ENCODE measurements at places on chromosomes 13 and 19.
A peak's percentile ranks its signal among the peaks of the same experiment; 100 is the strongest.

- DNase-seq: no peak
Measured at GRCh38 chr13:67515895-67516294, 285.8 kb upstream of the PCDH9 start.

GRCh38 chr13:109868578-109869311, 82.4 kb upstream of the IRS2 start:
- no peak for DNase-seq

DNA sequence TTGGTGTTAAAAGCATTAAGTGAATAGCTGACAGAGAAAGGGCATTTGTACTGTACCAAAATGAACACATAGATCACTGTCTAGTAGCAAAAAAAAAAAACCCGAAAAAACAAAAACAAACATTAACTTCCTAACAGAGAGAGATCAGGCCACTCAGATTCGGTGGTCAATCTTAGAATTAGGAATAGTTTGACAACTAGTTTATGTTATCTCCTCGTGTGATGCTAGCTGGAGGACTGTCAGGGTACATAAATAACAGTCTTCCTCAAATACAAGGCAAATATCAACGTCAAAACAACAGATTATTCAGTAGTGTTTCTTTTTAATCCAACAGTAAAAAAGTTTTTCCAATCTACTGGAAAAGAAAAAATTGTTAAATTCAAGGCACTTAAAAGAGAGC, 1.7 kb downstream of the ZMYM5 start:
- DNase-seq: no peak

GRCh38 chr13:90696254-90696653, 651.2 kb upstream of the MIR17HG start:
- DNase-seq: no peak

GRCh38 chr19:28026636-28027035, 1186.3 kb downstream of the UQCRFS1 start:
- no peak for DNase-seq

DNA sequence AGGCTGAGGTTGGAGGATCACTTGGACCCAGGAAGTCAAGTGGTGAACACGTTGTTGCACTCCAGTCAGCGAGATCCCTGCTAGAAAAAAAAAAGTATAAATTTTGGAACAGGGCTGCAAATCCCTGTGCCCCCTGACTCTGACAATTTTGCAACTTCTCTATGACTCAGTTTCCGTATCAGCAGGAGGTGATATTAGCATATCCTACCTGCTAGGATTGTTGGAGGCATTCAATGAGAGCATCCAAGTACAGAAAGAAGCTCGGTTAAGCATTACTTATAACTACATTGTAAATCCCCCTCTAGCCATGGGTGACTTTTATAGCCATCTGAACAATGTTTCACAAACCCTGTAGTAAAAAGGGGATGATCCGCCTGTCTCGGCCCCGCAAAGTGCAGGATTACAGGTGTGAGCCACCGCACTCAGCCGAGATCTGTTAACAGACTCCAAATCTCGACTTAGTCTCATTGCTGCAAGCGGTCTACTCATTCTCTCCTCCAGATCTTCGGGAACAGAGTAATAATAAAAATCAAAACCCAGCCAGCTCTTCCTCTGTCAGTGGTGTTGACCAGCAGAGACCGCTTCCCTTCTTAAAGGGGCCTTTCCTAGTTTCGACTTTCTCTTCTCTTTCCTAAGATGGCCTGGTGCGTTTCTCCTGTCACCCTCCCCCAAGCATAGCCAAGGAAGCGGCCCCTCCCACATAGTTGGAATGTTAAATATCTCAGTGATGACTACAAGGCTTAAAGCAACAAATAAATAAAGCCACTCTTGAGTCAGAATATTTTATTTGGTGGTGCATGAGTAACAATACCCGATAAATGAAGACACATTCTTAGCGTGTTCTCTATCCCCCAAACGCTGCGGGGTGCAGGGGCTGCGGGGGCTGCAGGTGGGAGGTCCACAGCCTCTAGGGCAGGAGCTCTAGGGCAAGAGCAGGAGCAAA, 10.3 kb upstream of the BICRA start:
- no peak for DNase-seq

DNA sequence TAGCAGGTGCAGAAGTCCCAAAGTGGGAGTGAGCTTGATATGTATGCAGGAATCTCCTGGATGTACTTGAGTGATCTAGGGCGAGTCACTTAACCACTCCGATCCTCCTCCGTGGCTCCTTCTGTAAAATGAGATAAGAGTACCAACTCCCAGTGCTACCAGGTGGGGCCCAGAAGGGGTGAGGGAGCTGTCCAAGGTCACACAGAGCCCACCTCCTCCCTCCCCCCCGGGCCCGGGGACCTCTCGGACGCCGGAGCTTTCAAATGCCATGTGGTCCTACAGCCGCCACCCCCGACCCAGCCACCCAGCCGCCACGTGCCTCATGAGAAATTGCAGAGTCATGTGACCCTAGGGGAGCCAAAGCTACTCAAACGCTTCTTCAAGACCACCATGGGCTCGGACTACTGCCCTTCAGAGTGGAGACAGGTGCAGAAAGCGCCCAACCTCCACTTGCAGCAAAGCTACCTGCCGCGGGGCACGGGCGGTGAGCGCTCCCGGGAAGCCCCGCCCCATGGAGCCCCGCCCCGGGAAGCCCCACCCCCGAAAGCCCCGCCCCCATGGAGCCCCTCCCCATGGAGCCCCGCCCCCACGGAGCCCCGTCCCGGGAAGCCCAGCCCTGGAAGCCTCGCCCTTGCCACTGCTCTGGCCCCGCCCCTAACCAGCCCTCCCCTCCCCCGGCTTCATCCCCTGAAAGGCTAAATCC, 10.1 kb upstream of the ZNF358 start:
- no peak for DNase-seq

DNA sequence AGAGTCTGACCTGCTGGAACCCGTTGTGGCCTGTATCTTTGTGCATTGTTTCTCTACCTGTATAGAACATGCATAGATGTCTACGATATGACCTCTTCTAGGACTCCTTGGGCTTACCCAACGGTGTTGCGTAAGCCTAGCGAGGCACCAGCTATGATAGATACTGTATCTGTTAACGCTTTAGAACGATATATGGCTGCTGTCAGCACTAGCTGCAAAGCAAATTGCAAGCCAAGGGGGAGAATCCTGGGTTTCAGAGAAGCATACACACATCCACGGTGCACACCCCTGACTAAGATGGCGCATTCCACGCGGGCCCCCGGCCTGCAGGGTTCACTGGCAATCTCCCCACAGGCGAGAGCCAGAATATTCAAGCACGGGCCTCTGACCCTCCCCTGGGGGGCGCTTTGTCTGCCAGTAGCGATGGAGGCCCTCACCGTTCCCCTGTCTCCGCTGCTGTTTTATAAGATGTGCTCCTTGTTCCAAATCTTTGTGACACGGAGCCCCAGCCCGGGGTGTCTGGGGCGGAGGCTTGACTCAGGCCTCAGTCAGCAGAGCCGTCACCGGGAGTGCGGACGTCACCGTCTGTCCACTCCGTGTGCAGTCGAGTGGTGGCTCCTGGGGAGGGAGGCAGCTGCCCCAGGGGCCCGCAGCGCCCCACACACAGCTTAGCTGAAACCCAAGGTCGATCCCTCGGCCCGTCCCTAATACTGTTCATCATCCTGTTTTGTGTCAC, 12.9 kb upstream of the RPS15 start:
- no peak for DNase-seq

GRCh38 chr19:52691737-52692136, 43.1 kb downstream of the ZNF611 start:
- no peak for DNase-seq

- DNase-seq: no peak
Measured at GRCh38 chr19:16160943-16161560, 12.3 kb downstream of the CIB3 start.

GRCh38 chr13:37546087-37546486, 52.5 kb downstream of the POSTN start:
- no peak for DNase-seq

GRCh38 chr19:18894254-18895037, 1.5 kb downstream of the CERS1 start:
- DNase-seq: no peak

DNA sequence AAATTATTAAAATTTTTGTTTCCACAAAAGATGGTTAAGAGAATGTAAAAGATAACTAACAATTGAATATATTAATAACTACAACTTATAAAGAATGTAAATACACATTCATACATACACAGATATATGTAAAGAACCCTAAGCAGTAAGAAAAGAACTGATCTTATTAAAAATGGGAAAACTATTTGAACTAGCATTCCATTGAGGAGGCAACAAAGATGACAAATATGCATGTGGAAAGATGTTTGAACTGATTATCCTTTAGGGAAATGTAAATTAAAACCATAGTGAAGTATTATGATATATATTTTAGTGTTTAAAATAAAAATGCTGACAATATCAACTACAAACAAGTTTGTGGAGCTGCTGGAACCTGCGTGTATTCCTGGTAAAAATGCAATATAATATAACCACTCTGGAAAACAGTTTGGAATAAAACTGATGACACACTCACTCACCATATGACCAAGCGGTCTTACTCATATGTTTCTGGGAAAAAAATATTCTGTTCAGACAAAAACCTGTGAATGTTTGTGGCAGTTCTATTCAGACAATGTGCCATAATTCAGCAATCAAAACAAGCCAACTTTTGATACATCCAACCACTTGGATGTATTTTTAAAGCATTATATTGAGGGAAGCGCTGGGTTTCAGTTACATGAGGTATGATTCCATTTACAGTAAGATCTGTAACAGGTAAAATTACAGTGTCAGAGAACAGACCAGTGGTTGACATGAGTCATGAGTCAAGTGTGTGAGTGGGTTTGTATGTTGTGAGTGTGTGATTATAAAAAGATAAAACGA, 694.4 kb upstream of the SLITRK5 start:
- DNase-seq: no peak

GRCh38 chr13:43546251-43546650, 240.5 kb downstream of the ENOX1 start:
- no peak for DNase-seq

DNA sequence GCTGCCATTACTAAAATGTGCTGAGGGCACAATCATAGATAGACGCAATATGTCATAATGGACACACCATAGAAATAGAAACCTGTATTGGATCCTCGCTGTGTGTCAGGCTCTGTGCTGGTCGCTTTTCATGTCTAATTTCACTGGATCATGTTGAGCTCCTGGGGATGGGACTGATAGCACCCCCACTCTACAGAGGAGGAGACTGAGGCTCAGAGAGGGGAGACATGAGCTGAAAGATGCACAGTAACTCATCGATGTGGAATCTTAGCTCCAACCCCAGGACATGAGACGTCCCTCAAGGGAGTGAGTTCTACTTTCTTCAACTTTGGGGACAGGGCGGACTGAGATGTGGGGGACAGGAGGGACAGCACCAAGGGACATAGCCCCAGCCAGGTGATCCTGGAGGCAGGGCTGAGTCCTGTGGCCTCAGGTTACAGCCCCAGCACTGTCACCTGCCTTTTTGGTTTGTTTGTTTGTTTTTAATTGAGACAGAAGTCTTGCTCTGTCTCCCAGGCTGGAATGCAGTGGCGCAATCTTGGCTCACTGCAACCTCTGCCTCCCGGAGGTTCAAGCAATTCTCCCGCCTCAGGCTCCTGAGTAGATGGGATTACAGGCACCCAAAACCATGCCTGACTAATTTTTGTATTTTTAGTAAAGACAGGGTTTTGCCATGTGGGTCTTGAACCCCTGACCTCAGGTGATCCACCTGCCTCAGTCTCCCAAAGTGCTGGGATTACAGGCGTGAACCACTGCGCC, 6.6 kb upstream of the GIPC1 start:
- no peak for DNase-seq

GRCh38 chr13:35723821-35724220, 247.3 kb upstream of the MAB21L1 start:
- no peak for DNase-seq

GRCh38 chr19:7674010-7675005, 2.6 kb upstream of the MCEMP1 start:
- no peak for DNase-seq

- DNase-seq: peak; percentile 25
Measured at GRCh38 chr19:50658441-50659317, 9.4 kb downstream of the C19orf81 start.

GRCh38 chr19:29260477-29261317, 47.7 kb upstream of the UQCRFS1 start:
- DNase-seq: no peak

DNA sequence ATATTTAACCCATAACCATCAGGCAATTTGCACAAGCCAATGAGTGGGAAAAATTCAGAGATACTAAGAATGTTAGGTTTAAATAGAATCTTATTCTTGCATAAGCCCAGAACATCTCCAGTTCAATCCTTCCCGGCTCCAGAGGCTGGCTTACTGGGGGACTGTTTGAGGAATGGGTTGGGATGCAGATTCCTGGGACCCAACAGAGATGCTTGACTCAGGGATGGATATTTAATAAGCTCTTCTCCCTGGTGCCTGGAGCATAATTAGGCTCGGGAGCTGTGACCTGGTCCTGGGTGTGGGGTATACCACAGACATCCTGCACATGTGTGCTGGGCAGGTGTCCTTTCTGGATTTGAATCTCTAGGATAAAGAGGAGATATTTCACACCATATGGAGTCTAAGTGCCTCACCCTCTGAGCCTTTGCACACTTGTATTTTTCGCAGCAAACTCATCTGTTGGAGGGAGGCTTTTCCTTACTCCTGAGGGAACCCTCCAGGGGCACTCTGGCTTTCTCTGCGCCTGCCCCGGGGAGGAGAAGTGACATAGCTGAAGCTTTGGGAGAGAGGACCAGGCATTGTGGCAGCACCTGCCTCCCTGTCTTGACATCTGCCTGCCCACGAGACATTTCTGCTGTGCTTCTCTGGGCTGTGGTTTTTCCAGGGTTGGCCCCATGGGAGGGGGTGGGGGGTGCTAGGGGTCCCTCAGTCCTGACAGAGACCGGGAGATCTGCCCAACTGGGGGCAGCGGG, 36.1 kb upstream of the ANKRD10 start:
- DNase-seq: no peak

- no peak for DNase-seq
Measured at GRCh38 chr13:53622456-53622855, 593.8 kb downstream of the OLFM4 start.

Measured in activated T-cell treated with anti-CD3 and anti-CD28 coated beads for 1 hour (primary cell).